ENCODE measurements at places on chromosomes 4 and X.
A peak's percentile ranks its signal among the peaks of the same experiment; 100 is the strongest.

DNA sequence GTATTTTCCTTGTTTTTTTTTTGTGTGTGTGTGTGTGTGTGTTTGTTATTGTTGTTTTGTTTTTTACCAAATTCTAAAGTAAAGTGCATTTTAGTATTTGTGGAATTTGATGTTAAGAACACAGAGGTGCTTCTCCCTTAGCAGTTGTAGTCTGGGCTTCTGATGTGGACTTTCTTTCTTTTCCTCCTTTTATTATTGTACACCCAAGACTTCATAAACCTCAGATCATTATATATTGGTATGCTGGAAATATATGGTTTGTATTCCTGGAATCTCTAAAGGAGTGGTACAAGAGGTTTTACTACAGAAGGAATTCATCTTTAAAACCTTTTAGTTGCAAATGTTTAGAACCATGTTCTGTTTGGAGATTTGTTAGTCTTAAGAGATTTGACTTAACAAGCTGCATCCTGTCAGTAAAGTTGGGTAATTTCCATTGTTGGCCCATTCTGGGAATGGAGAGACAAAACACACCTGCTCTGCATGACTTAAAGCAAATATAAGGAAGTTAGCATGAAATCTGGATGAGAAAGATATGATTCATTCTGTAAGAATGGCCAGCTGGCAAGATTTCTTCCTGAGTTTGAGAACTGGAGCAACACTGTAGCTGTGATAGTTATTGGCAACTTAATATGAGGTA lies 64.0 kb downstream of the SMAD1 start:
- no peak for DNase-seq

DNA sequence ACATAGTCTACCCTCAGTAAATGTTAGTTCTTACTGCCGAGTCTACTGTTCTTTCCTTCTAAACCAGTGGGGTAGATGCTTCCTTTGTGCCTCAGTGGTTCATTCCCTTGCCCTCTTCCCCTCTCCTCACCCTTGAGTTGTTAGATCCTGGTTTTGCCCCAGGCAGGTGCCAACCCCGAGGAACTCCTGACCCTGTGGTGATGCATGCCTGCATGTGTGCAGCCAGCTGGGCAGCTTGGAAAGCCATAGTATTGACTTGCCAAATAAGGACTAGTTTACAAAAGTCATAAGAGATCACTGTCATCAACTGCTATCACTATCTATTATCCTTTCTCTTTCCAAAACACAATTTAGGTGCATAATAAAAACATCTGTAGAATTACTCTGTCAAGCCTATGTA lies 50.9 kb downstream of the REPS2 start:
- DNase-seq, result no peak

GRCh38 chr4:32207456-32207855 lies 1487.3 kb downstream of the PCDH7 start:
- DNase-seq, result no peak

DNA sequence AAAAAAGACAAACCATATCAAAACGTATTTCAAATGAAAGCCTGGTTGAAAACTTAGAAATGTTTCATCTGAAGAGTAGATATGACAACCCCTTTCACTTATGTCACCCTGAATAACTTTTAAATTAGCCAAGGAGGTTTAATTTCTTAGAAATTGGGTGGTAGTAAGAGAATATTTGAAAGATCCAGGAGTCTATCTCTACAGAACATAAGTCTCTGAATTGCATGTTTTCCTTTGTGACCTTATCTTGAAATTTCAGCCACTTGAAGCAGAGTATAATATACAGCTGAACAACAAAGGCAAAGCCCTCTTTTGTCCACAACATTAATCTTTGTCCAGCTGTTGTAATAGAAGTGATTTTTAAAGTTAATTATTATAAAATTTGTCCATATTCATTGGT lies 49.5 kb downstream of the TMEM154 start:
- no peak for DNase-seq

GRCh38 chr4:38132107-38132673 lies 172.0 kb downstream of the PTTG2 start:
- peak; percentile 45 for DNase-seq

- DNase-seq, result no peak
These were observed 16.0 kb downstream of the AMELX start for GRCh38 chrX:11309220-11309619.

- DNase-seq, result no peak
These were observed 349.2 kb downstream of the BMPR1B start for GRCh38 chr4:95107004-95107403.

- no peak for DNase-seq
These were observed 90.7 kb upstream of the DCLK2 start for GRCh38 chr4:149987330-149988086.

GRCh38 chr4:56972809-56973208 lies 4.6 kb downstream of the NOA1 start:
- DNase-seq, result no peak

GRCh38 chr4:80463509-80463908 lies 128.0 kb downstream of the CFAP299 start:
- DNase-seq, result no peak

GRCh38 chrX:154018518-154019060 lies 1.1 kb downstream of the IRAK1 start:
- no peak for DNase-seq

DNA sequence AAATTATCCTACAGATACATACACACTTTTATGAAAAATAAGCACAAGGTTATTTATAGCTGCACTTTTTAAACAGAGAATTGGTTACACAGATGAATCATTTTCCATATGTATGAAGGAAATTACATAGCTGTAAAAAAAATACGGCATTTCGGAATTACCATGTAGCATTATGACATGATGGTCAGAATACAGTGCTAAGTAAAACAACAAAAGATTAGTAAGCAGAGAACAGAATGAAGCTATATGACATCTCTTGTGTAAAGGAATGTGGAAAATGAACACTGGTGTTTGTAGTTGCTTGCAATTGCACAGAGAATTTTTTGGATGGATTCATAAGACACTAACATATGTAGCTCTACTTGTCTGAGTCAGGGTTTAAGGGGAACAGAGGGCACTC lies 1222.0 kb upstream of the PRKX start:
- no peak for DNase-seq
